AG10803 (cell line): ENCODE measurements at places on chromosomes 16 and 17.

DNA sequence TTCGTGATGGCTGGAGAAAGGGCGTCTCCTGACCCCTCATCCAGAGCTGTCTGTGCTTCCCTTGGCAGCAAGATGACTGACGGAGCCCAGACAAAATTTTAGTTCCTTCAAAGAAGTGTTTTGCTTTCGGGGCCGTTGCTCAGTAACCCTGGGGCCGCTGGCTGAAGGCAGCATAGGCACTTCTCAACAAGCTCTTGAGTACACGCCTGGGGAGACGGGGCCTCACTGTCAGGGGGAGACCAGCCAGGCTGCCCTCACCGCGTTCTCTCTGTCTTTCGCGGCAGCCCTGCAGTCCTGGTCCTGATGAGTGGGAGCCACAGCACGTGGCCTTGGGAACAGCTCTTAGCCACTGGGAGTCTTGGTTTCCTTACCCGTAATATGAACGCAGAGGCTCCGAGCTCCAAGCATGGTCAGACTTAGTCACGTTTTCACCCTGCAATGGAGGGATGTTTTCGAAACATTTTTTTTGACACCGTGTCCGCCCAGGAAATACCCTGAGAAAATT lies 86.0 kb downstream of the IRF8 start:
- no peak for DNase-seq

- DNase-seq = peak; percentile 51
Measured at GRCh38 chr17:58960068-58960467, 146.6 kb downstream of the TRIM37 start.

DNA sequence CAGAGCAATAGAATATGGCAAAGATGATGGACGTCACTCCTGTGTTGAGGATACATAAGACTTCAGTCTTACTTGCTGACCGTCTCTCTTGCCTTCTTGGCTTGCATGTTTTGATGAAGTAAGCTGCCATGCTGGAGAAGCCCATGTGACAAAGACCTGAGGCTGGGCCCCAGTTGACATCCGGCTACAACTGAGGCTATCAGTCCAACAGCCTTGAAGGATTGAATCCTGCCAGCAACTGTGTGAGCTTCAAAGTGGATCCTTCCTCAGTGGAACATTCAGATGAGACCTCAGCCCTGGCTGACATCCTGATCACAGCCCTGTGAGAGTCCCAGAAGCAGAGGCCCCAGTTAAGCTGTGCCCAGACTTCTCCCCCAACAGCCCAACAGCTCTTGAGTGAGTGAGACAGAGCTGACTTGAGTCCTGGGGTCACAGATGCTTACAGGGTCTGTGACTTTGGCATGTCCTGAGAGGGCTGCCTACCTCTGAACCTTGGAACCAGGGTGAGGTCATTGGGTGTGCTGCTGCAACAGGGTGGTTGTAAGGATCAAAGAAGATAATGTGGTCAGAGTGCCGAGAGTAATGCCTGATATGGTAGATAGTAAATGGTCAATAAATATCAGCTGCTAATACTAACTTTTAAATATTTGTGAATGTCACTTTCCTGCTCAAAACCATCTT lies 2.4 kb upstream of the BRD7 start:
- DNase-seq = no peak

GRCh38 chr17:66932311-66932710 lies 32.2 kb upstream of the CACNG4 start:
- no peak for DNase-seq

GRCh38 chr16:89107203-89107582 lies 13.5 kb downstream of the ACSF3 start:
- DNase-seq = no peak

DNA sequence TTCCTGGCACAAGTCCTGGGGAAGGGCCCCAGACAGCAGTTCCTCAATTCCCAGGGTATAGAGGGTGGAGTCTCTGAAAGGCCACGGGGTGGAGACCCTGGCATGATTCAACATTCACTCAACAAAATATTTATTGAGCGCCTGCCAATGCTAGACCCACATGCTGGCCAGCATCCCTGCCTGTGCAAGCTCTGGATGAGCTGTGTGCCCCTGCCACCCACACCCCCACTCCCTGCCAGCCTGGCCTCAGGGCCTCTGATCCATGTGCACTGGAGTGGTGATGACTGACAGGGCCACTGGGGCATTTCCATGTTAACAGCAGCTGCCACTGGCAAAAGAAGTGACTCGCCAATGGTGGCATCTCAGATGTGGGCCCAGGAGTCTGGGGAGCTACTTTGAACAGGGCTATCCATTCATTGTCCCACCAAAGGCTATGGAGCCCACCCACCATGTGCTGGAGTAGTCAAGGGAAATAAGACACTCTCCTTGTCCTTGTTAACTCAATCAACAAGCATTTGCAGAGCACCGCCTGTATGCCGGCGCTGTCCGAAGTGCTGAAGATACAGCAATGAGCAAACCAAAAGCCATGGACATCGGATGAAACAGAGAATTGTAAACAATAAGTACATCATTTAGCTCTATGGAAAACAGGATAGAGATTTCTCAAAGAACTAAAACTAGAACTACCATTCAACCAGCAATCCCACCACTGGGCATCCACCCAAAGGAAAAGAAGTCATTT lies 3.0 kb upstream of the PRSS22 start:
- DNase-seq = no peak

- DNase-seq = no peak
Measured at GRCh38 chr16:4679850-4680636, 13.3 kb upstream of the NUDT16L1 start.

DNA sequence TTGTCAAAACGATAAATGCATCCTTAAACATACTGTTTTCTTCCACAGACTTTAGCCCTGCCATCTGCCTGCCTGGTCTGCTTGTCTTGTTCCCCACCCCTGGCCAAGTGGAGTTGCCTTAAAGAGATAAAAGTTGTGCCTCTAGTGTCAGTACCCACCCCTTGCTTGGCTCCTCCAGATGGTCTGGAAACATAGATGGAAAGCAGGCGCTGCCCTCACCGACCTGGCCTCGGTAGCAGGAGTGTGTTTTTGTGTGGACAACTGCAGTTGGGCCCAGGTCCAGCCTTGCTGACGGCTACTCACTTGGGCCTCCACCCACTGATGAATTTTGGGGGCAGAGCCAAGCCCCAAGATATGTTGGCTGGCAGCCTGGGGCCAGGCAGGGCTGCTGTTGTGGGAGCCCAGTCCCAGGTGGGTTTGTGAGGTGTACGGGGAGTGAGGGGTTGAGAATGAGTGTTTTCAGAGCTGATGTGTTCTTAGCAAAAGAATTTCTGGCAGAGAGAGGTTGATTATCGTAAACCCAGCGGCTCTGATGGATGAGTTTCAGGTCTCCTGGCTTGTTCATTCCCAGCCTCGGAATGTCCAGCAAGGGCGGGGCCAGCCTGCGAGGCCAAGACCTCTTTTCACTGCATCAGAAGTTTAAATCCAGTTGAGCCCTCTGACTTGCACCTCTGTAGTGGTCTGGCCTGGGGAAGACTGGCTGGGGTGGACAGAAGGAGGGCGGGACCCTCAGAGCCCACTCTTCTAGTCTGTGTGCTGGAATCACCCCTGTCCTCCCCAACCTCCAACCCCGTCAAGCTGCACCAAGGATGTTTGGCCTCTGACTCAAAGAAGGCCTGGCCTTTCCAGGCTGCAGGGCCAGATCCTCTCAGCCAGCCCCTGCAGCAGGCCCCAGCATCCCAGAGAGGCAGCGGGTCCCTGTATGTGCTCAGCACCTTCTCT lies 179.7 kb downstream of the RAB11FIP4 start:
- peak; percentile 96 for DNase-seq

DNA sequence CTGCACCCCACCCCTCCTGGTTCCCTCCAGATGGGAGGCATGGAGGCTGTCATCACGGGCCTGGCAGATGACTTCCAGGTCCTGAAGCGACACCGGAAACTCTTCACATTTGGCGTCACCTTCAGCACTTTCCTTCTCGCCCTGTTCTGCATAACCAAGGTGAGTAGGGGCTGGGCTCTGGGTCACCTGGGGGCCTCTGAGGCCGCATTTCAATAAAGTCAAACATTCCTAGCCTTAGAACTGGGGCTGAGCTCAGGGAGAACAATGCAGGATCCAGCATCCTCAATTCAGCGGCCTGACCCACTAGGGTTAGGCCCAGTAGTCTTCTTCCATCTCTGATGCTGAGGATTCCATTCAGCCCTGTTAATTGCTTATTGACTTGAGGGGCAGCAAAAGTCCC lies 42.1 kb downstream of the SLC6A2 start:
- no peak for DNase-seq

DNA sequence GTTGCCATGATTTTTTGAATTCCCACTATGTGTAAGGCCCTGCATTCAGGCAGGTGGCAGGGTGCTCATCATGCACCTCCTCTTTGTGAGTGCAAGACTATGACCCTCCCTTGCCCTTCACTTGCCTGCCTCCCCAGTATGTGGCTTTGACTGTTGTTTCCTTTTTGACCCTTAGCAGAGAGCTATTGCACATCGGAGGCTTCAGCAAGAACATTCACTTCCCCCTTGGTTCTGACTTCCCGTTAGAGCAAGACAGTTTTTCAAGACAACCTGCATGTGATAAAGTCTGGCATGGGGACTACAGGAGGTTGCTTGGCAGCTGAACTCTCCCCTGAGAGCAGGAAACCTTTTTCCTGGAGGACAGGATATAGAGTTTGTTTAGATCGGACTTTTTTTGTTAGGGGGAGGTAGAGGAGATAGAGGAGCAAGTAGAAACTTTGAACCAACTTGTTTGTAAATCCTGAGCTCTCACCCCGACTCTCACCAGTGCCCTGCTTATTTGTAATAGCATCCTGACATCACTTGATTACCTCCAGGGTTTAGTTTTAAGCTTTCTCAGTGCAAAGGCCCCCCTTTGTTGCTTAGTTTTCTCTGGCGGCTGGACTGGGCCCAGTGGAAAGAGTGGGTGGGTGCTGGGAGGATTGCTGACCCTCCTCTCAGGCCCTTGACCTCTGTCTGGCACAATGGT lies 34.3 kb downstream of the LIMD2 start:
- no peak for DNase-seq

DNA sequence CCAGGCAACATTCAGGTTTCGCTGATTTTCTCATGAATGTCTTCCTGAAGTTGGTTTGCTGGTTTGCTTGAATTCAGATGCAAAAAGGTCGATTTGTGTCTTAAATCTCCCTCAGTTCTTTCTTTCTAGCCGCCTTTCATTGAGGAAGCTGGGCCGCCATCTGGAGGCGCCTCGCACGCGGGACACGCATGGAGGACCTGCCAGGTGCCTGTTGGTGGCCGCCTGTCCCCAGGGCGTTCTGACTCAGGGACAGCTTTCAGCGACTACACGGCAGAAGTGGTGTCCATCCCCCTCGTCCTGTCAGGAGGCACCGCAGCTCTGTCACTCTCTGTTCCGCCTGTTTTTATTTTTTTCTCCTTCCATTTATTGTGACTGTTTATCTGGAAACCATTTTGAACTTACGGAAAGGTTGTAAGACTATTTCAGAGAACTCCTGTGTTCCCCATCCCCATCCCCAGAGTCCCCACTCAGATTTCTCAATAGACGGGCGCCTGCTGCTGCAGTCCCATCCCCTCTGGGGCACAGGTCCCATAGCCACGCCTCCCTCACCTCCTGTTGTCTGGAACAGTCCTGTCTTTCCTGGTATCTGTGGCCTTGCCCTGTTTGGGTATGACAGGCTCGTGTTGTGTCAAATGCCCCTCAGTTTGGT lies 33.2 kb downstream of the COX4I1 start:
- DNase-seq = no peak

DNA sequence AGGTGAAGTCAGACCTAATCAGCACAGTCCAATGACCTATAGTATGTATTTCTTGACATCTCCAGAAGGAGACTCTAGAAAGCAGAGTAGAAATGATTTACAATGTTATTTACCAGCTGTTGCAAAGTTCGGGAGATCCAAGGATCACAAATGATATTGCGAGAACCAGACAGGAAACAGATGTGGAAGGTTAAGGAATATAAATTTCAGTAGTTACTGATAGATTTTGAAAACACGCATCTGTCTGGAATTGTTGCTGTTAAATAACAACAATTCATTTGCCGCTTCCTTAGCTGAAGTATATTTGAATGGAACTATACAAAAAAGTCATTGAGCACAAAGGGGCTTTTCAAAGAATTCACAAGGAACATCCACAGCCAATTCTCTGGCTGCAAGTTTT lies 72.0 kb downstream of the STXBP4 start:
- peak; percentile 8 for DNase-seq

DNA sequence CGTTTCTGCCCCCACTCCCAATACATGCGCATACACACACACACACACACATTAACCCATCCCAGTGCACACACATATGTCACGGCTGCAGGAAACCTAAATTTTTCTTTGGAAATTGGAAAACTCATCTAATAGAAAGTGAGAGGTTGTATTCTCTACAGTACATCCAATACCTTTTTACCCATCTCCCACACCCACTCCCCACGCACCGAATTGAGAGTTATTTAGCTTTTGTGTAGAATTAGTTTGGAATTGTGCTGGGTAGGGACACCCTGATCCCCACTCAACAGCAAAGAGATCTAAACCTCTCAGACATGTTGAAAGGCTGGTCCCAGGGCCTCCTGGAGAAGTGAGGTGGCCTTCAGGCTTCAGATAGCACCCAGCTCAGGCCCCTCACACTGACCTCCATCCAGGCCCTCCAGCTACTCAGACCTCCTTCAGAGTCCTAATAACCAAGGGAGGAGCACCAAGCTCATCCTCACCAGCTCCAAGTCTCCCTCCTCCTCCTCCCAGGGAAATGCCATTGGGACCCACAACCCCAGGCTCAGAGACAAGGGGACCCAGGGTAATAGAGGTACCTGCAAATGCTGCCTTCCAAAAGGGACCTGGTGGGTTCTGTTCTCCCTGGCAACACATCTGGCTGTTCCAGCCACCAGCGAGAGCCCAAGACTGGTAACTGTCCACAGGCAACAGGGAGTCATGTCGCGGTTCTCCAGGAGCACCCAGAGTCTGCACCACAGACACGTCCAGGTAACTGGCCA lies 955 bp downstream of the HOXB13 start:
- no peak for DNase-seq

DNA sequence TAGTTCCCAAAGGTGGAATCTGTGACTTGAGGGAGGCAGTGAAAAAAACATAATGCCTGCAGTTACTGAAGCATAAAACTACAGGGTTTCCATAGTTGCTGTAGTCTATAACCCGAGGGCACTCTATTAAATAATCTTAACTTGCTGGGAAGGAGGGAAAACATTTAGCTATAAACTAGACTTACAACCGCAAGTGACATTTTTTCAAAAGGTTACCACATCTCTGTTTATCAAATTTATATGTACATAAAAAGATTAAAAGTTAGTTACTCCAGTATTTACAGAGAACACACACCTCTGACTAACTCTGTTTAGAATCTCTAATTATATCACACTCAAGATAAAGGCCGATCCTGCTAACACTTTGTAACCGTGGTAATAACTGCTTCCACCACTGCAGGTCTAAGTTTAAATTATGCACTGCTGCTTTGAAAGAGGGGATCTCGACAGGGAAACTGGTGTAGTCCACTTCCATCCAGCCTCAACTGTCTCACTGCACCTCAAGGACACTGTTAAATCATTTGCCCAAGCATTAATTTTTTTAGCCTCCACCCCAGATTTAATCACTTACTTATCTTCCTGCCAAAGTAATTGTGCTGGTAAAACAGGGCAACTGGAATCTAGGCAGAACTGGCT lies 14.6 kb downstream of the KCNJ16 start:
- DNase-seq = no peak
